ENCODE measurements at places on chromosomes 1 and 21.
A peak's percentile ranks its signal among the peaks of the same experiment; 100 is the strongest.

DNA sequence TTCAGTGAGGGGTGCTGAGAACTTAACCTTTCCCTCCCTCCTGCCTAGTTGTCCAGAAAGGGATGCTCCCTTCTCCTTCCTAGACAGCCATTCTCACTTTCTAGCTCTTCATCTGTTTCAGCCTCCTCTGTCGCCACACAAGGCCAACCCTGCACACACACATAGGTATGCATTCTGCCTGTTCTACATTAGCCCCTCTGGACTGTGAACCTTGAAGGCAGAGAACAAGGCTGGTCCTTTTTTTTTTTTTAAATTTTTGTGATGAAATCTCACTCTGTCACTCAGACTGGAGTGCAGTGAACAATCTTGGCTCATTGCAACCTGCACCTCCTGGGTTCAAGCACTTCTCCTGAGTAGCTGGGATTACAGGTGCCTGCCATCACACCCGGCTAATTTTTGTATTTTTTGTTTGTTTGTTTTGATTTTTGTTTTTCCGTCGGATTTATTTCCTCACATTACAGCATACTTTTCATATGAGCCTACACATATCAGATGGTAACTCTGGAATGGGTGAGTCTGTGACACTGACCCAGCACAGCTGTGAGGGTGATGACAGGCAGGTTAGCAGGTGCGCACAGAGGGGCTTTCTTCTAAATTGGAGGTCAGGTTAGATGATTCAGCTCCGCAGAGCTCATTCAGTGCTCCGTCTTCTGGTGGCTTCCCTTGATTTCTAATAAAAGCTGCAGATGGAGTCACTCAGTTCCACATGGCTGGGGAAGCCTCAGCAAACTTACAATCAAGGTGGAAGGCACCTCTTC lies 4.9 kb upstream of the AKR1A1 start:
- DNase-seq, result no peak

DNA sequence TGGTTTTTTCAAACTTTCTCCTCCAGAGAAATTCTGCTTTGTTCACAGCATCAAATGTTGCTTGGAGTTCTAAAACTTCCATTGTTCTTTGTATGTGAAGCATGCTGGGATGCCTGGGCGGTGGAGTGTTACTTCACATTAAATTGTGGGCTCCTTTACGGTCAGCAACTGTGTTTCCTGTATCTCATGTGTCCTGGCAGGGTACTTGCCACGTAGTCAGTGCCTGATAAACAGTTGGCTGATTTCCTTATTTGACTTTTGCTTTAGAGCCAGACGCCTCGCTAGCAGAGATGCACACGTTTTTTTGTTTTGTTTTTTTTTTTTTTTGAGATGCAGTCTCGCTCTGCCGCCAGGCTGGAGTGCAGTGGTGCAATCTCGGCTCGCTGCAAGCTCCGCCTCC lies 96.7 kb downstream of the UCK2 start:
- peak; percentile 28 for DNase-seq

DNA sequence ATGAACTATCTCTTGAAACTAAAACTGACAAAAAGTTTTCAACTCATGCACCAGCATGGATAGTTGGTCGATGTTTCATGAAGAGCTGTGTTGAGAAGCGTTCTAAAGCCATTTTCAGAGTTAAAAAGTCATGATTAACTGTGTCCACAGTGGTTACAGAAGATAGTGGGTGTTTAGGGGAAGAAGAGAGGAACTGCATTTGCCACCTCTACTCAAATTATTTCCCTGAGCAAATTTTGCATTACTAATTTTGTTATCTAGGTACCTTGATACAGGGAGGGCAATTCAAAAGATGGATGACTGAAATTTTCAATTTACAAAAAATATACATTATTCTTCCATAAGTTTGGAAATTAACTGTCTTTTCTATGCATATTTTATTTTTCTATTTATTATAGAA lies 15.5 kb downstream of the SAMSN1 start:
- no peak for DNase-seq

DNA sequence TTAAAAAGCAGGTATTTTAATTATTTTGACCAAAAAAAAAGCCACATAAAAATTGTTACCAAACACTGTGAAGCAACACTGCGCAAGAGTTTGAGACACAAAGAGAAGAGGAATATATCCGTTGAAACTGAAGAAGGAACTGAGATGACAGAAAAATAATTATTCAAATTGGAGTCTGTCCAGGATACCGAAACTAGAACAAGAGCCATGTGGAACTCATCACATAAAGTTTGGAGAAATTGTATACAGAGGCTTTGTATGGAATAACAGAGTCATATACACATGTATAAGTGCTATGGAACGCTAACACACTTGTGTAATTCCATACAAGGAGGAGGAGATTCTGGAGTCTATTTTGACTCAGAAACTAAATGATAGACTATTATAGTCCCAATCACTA lies 675.1 kb upstream of the ADGRL2 start:
- no peak for DNase-seq

DNA sequence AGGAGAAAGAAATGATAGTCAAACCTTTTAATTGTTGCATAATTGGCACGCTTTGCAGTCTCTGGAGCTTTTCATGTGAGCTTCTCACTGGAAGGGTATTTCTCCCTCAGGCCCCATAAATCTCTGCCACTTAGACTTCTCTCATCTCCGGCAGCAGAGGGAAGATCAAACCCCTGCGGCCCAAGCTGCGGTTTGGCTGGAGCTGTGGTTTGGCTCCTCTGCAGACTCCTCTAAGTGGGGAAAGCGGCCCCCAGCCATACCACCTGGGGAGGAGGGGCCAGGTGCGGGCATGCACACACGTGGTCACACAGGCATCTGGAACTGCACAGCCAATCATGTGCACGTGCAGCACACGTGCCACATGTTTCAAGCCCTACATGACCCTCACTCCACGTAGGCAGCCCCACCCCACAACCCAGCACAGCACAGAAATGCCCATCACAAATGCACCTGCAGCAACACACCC lies 58.3 kb downstream of the UBE2T start:
- DNase-seq, result no peak

GRCh38 chr1:67460676-67461500 lies 30.7 kb upstream of the SERBP1 start:
- DNase-seq, result no peak

DNA sequence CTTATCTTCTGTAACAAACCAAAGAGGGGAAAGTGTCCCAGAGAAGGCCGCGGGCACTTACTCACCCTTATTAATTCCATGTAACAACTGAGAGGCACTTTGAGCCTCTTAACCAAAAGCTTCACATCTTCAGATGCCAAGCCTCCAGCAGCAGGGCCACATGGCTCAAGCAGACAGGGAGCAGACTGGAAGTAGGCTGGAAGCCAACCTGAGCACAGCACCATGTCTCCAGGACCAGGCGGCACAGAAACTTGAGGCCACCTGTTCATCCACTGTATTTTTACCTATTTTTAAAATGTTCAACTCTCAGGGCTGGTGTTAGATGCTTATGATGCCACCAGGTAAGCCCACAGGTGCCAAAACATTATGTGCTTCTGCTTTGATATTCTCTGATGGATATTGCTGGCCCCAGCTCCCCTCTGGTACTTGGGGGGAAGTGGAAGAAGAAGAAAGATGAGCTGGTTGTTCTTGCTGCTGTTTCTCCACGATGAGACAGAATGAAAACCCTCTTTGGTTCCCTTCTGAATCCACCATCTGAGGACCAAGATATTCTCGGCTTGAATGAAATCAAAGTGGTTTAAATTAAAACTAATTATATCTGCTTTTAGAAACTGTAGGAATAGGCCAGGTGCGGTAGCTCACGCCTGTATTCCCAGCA lies 30.6 kb upstream of the SDE2 start:
- DNase-seq, result no peak

GRCh38 chr1:105894006-105894405 lies 1162.5 kb upstream of the PRMT6 start:
- DNase-seq, result no peak

Measured in erythroblast (primary cell).